ENCODE measurements at places on chromosomes 1 and 21.

DNA sequence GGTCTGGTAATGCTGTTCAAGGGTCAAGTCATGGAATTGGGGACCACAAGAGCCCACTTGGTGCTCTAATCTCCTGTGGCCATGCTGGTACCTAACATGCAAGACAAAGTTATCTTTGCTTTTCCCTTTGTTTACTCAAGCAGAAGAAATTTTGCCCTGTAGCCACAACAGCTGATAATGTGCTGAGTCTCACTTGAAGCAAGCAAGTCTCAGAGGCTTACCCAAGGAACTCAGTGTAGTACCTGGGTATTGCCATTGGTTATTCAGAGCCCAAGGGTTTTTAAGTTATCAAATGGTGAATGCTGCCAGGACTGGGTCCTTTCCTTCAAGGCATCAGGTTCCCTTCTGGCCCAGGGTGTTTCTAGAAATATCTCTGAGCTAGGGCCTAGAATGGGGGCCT lies 198.9 kb upstream of the RNPC3 start:
- no peak for DNase-seq

DNA sequence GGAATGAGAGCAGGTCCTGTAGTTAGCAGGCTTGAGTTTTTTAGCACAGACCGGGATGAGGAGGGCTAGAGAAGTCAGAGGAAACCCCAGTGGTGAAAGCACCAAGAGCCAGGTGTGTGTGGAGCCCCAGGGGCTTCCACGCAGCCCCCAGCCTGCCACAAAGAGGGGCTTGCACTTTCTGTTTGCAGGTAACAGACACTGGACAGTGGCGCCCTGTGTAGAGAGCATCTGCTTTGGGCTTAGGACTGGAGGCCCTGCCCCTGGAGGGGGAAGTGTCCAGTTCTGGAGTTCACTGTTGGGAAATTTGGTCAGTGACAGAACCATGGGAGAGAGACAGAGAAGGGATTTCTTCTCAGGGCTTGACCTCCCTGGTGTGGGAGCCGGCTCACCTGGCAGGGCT lies 19.5 kb downstream of the AGT start:
- no peak for DNase-seq

- peak; percentile 95 for DNase-seq
Observed at GRCh38 chr1:42962641-42963377, 4.1 kb upstream of the SLC2A1 start.

DNA sequence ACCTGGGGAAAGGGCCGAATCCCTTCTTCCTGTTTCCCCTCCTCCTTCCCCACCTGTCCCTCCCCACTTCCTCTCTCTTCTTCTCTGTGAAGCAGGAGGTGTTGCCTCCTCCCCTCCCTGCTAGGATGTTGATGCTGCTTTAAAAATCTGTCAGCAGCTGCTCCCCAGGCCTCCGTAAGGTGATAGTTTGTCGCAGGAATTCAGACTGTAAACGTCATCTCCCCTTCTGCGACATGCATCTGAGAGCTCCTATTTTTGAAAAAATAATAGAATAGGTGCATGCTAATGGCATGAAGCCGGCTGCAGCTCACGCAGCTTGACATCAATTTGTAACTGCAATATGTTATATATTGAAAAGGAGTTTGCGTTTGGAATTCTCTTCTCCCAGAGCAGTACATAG lies 70.1 kb downstream of the KAZN start:
- no peak for DNase-seq

- DNase-seq, result no peak
Observed at GRCh38 chr1:229871078-229871676, 195.9 kb upstream of the GALNT2 start.

GRCh38 chr1:206469933-206470691 lies at the start of gene IKBKE:
Gene IKBKE, plus strand, starts transcription at chr1:206470476. Its CDS starts 2,752 bp downstream, at chr1:206473228.
- DNase-seq, result peak; percentile 73

DNA sequence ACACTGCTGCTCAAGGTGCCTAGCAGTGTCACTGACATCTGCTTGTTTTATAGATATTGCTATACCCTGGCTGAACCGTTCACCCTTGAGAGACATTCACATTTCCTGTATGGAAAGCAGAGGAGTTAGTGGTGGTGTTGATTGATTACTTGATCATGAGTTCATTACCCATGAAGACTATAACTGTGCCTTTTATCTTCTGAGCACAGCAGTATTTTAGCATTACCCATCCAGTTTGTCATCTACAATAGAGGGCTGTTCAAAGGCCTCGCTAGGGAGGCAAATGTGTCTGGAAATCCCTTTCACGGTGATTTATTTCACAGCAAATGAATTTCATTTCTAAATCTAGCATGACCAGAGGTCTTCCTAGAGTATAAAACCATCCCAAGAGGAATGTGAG lies 160.0 kb downstream of the DNM3 start:
- DNase-seq, result no peak

DNA sequence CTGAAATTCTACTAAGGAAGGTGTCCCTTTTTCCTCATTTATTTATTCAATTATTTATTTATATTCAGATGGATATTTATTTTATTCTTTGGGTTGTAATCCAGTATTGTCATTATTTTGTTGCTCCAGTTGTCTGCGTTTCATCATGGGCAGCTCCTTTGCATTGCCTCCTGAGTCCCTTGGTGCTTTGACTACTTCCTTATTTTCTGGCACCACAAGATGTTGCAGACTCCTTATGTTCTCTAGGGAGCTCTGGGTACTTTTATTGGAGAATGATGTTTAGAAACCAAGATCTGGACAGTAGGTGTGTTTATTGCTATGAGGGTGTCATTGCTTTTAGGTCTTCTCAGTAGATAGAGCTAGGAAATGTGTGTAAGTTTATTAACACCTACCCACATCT lies 59.9 kb upstream of the ERRFI1 start:
- DNase-seq, result no peak

DNA sequence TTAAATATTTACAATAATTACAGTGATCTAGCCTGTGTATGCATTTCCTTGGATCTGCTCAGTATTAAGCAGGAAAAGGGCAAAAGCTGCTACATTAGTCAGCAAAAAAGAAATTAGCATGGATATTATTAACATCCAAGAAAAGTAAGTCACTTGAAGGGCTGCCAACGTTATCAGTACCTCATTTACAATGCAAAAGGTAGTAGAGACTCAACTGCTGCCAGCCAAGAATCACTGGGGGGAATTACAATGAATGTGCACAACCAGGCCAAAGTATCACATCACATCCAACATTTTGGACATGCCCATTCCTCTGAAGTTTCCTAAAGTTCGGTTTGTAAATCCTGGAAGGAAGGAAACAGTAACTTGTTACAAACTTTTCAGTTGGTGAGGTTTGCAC lies 1.9 kb downstream of the CNN3 start:
- no peak for DNase-seq

DNA sequence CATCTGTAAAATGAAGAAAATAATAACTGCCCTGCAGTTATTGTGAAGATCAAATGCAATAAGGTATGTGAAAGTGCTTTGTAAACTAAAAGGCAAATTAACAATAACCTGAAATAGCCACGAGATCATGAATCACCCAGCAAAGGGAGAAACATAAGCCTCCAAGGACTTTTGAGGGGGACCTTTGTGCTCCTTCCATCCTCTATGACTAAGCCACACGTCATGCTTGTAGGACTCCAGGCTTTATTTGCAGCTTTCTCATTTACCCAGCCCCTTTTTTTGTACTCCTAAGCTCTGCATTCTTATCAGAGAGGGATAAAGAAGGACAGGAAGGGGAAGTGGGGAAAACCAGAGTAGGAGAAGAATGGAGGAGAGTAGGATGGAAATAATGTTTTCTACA lies 115.1 kb downstream of the PROX1 start:
- DNase-seq, result peak; percentile 90

DNA sequence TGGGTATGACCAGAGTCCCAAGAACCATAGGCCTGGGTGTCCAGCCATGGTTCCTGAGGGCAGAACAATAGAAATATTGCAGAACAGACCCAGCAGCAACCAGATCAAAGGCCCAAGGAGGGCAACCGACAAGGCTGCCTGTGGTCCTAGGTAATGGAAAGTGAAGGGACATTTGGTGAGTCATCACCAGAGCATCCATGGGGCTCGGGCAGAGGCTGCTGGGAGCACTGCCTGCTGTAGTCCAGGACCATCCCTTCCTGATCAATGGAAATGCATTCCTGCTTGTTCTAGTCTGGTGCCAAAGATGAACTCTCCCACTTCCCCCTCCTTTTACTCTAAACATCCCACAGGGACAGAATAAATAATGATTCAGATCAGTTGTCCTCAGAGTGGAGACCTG lies 172.8 kb upstream of the CACNA1E start:
- DNase-seq, result no peak

- no peak for DNase-seq
Observed at GRCh38 chr1:84719543-84720217, 29.4 kb upstream of the SSX2IP start.

- no peak for DNase-seq
Observed at GRCh38 chr1:87842156-87842555, 513.5 kb downstream of the LMO4 start.

- no peak for DNase-seq
Observed at GRCh38 chr1:91765293-91765692, 120.7 kb downstream of the TGFBR3 start.

DNA sequence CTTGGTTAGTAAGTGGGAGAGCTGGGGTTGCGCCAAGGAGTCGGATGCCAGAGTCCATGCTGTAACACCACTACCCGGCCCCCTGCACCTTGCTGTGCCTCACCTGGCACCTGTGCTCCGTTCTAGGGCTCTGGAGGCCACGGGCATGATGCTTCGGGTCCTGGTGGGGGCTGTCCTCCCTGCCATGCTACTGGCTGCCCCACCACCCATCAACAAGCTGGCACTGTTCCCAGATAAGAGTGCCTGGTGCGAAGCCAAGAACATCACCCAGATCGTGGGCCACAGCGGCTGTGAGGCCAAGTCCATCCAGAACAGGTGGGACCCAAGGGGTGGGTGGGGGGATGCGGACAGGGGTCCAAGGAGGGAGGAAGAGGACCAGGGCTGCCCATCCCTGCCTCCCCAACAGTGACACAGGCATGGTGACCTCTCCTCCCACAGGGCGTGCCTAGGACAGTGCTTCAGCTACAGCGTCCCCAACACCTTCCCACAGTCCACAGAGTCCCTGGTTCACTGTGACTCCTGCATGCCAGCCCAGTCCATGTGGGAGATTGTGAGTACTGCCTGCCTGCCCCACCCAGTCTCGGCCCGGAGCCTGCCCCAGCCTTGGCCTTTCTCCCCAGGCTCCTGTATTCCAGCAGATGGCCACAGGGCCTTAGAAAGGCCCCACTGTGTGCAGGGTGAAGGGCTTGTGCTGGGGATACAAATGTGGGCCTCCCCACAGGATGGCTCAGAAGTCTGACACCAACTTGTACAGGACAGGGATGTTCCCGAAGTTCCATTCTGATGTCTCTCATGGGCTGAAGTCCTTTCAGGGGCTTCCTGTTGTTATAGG lies 9.6 kb upstream of the HTR6 start:
- no peak for DNase-seq

DNA sequence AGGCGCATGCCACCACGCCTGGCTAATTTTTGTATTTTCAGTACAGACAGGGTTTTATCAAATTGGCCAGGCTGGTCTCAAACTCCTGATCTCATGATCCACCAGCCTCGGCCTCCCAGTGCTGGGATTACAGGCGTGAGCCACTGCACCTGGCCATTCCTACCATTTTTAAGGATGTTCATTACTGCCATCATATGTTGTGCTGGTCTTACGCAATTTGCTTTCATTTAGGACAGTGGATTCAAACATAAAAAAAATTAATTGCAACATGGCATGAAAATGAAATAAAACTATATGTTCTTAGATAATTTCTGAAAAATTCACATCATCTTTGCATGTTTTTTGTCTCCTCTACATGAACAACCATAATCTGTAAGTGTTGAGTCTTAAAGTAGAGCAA lies 527.7 kb downstream of the LTN1 start:
- DNase-seq, result no peak

DNA sequence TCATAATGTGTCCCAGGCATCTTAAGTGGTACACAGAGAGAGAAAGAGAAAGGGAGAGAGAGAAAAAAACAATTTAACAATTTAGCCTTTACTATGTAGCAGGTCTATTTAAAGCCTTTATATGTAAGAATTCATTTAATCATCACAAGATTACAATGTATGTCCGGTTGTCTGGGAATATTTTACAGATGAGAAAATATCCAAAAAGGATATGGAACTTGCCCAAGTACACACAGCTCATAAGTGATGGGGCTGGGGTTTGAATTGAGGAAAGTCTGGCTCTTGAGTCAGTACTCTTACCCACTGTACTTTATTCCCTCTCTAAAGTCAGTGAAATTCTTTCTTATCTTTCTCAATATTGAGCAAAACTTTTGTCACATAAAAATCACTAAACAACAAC lies 104.6 kb downstream of the LYPLAL1 start:
- no peak for DNase-seq

DNA sequence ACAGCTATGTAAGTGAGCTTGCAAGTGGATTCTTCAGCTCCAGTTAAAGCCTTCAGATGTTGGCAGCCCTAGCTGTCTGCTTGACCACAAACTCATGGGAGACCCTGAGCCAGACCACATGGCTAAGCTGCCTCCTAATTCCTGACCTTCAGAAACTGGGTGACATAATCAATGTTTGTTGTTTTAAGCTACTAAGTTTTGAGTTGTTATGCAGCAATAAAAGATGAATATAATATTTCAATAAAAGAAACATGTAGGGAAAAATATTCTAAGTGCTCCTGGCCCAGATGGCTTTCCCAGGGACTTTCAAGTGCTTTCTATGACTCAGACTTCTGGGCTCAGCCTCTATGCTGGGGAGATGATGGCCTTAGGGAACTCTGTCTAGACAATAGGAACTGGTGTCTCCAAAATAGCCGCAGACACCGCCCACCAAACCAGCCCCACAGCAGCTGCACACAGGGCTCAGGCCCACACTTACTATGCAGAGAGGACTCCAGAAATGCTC lies 20.3 kb upstream of the AZIN2 start:
- DNase-seq, result peak; percentile 76

DNA sequence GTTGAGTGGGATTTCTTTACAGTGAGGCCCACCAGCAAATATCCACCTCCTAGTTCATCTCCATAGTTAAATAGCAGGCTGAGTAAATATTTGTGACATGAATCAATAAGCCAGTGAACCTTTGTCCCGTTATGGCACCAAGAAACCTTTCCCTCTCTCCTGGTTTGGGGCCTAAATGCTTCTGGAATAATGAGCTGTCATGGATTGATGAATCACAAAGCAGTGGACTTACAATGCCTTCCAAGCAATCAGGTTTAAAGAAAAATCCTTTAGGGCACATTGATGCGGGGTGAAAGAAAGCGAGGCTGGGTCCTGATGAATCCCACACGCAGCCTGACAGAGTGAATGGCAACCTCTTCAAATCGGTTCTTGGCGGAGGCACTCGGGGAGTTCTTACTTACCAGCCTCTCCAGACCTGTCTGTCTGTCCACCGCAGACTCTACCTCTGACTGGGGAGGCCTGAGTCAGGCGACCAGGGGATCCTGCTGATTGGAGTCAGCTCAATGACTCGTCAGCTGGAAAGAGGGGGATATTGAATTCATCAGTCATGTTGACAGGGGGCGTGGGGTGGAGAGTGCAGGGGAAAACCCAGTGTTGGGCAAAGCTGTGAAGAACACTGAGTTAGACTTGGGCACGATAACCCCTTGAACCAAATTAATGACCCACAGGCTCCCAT lies 247.3 kb downstream of the PLPP3 start:
- peak; percentile 52 for DNase-seq

GRCh38 chr1:152577168-152577567 lies 3.1 kb downstream of the LCE3D start:
- peak; percentile 39 for DNase-seq

GRCh38 chr1:34370748-34371147 lies 194.0 kb downstream of the C1orf94 start:
- DNase-seq, result no peak
